ENCODE measurements at places on chromosomes 7 and 10. TPM values are rescaled to one million over a fixed set of nuclear protein-coding genes. Genes with fewer than 3 reads are reported as not detected.

Gene HGF
- total RNA-seq, result 1.8 TPM

Gene HOXA4
- total RNA-seq, result not detected

Gene ZNF425
- 2.6 TPM for total RNA-seq

Gene NEUROD6
- total RNA-seq, result not detected

Gene C10orf105
- 1.2 TPM for total RNA-seq

Gene IFIT1B
- total RNA-seq, result under 0.01 TPM

Gene HIBADH
- 59.6 TPM for total RNA-seq
